Activated naive CD4-positive, alpha-beta T cell treated with anti-CD3 and anti-CD28 coated beads for 36 hours (primary cell): ENCODE measurements at places on chromosomes 6 and 20. TPM values are rescaled to one million over a fixed set of nuclear protein-coding genes. Genes with fewer than 3 reads are reported as not detected.

ZMYND8 gene
- total RNA-seq: 30.3 TPM

TRIM10 gene
- total RNA-seq: 0.19 TPM

BMP6 gene
- 0.32 TPM for total RNA-seq

GMPR gene
- total RNA-seq: 0.94 TPM

BACH2 gene
- 77.9 TPM for total RNA-seq

SF3B5 gene
- 170 TPM for total RNA-seq

ISM1 gene
- total RNA-seq: 0.29 TPM
